Lower lobe of right lung (tissue), 2 donors: ENCODE measurements at places on chromosomes 4 and X.
A peak's percentile ranks its signal among the peaks of the same experiment; 100 is the strongest.

DNA sequence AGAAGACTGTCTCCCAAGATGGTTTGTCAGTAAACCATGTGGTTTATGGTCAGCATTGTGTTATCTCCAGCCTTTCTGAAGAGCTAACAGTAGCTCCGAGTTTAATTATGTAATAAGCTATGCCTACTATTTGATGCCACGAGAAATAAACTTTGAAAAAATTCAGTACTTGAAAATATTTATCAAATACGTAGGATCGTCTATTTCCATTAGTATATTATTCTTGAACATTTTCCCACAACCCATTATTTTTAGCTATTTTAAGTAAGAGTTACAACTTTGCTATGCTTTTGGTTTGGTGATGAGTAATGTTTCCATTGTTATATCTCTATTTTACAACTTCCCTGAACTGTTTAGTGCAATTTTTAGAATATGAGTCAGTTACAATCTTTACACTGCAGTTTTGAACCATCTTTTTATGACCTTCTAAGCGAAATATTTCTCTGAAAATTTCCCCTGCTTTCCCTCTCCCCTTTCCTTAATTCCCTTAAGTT lies 44.5 kb upstream of the TRIM2 start:
- DNase-seq, result no peak

DNA sequence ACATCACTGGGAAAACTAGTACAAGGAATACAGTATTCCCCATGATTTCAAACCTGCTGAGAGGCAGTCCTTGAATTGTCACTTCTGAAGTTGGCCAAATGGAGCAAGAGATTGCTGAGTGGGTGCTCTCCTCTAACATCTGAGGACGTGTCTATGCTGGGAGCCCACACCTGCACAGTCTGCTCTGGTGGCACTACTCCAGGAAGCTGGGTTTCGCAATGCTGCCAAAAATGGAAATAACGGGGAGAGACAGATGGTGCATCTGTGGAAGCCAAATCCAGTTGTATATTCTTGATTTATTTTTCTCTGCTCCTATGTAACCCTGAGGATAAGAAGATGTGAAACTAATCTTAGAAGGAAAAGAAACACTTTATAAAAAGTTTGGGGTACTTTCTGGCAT lies 240.1 kb upstream of the CTSO start:
- no peak for DNase-seq

GRCh38 chrX:3142259-3143042 lies 101.2 kb downstream of the ARSF start:
- no peak for DNase-seq

DNA sequence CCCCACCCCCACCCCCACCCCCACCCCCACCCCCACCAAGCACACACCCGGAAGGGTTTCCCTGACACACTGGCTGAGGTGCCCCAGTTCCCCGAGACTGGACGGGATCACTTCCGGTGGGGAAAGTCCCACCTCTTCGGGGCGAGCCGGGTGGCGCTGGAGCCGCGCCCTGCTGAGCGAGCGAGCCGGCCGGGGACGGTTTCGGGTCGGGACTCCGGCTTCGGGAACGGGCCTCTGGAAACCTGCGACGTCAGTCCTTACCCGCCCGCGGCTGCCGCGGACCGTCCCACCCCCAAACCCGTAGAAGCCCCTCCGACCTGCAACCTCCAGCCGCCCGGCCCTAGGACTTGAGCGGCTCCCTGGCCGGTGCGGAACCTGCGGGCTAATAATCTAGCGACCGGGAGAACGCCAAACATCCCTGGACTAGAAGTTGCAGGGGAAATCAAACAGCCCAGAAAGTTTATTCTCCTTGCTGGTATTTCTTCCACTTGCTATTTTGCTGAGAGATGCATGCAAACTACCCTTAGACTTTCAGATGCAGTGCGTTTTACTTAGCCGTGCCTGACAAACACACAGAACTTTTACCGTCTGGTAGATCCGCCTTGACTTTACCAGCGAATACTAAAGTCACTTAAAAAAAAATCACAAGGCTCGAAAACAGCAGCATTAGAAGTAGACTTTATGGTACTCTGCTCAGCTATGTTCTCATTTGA lies 991 bp downstream of the RAP2C start:
- DNase-seq, result peak; percentile 87

DNA sequence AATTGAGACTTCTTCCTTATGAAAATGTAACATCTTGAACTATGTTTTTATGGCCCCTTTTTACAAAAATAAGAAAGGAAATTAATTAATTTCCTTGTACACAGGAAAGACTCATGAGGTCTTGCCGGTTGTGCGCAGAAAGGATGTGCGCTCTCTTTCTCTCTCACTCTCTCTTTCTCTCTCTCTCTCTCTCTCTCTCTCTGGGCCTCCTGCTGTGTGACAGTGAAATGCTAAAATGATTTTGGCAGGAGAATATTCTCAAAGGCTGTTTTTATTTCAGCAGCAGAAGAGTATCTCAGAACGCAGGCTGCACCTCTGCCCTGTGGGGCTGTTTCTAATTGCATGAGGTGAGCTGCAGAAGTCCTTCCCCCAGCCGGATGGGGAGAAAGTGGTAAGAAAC lies 349.0 kb downstream of the MID1IP1 start:
- DNase-seq, result no peak

GRCh38 chrX:68746988-68747387 lies 81.8 kb upstream of the EFNB1 start:
- DNase-seq, result no peak

GRCh38 chrX:139820358-139820984 lies 112.4 kb downstream of the ATP11C start:
- DNase-seq, result no peak

DNA sequence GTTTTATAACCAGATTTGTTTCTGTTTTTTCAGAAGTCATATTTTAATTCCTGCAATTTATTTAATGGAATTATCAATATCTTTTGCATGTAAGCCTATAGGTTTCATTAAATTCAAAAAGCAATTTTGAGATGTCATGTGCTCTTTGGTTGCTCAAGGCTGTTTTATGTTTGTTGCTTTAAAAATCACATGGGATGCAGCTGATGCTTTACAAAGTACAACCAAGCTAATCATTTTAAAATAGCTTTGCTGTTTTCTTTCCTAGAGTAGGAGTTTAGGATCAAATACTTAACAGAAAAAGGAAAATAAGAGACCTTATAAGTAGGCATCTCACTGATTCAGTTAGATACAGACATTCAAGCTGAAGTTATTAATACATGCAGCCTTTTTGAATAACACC lies 11.3 kb downstream of the CPEB2 start:
- DNase-seq, result no peak
